Activated CD4-positive, alpha-beta memory T cell treated with anti-CD3 and anti-CD28 coated beads, Interleukin-2, amount 10 ng/mL, durations not matched to agents 7 days and 5 days (primary cell): ENCODE measurements at places on chromosomes 1 and 21. TPM values are rescaled to one million over a fixed set of nuclear protein-coding genes. Genes with fewer than 3 reads are reported as not detected.

Gene DCST1
- total RNA-seq = not detected

- H3K27ac ChIP-seq = no peak overlapping the region
- DNase-seq = no peak
- H3K36me3 ChIP-seq = no peaks in the 10 kb centered on the region
These were observed 88.6 kb downstream of the RIPK4 start for GRCh38 chr21:41678016-41678923.

Gene LAMB3
- 4.2 TPM for total RNA-seq

DNA sequence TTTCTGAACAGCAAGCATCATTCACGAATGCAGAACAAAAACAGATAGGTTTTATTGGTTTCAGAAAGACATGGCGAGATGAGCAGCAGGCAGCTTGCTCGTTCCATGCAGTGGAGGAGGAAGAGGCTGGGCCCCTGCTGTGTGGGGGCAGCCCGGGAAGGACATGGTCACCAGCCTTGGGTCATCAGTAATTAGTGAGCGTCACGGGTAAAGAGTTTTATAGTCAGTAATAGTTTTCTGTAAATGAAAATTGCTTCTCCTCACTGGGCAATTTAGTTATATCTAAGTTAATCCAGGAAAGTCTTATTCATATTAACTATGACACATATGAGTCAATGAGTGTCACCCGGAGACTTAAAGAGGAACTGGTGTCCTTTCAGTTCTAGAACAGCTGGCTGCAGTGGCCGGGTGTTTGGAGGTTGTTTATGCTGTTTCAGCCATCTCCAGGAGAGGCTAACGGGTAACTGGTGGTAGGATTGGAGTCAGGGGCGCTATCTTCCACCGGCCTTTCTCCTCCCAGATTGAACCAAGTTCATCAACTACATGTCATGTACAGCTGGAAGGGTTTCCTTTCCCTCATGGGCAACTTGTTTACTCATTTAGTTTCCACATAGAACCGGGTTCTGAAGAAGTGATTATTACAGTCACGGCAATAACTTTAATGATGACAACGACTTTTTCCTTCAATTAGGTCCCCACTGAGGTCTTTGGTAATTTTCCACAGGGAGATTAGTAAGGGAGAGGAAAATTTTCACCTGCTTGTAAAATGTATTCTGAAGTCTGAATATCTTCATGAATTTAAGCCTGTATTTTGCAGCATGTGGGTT lies 34.6 kb upstream of the SLC45A1 start:
- peak overlapping the region; percentile 11 for H3K4me3 ChIP-seq
- peak; percentile 20 for DNase-seq
- H3K4me1 ChIP-seq = peaks cover 19% of the 10 kb centered on the region
- H3K27me3 ChIP-seq = peaks cover 23% of the 10 kb centered on the region
- no peaks in the 10 kb centered on the region for H3K36me3 ChIP-seq

GRCh38 chr1:219113261-219113660 lies 60.4 kb upstream of the LYPLAL1 start:
- H3K27me3 ChIP-seq = no peaks in the 10 kb centered on the region
- no peak overlapping the region for H3K27ac ChIP-seq
- H3K4me1 ChIP-seq = no peaks in the 10 kb centered on the region

GRCh38 chr1:167623951-167624350 lies 6.1 kb upstream of the RCSD1 start:
- peaks cover 71% of the 10 kb centered on the region for H3K4me1 ChIP-seq
- H3K4me3 ChIP-seq = no peak overlapping the region
- H3K27ac ChIP-seq = no peak overlapping the region
- H3K36me3 ChIP-seq = peaks cover 15% of the 10 kb centered on the region
- DNase-seq = no peak

- no peak overlapping the region for H3K4me3 ChIP-seq
- H3K27me3 ChIP-seq = no peaks in the 10 kb centered on the region
- H3K36me3 ChIP-seq = no peaks in the 10 kb centered on the region
- DNase-seq = no peak
- no peaks in the 10 kb centered on the region for H3K4me1 ChIP-seq
- H3K27ac ChIP-seq = no peak overlapping the region
These were observed 13.6 kb upstream of the PLPPR4 start for GRCh38 chr1:99250728-99251127.
